Esophagus squamous epithelium (tissue), 5 donors: ENCODE measurements at places on chromosomes 2 and 18.

DNA sequence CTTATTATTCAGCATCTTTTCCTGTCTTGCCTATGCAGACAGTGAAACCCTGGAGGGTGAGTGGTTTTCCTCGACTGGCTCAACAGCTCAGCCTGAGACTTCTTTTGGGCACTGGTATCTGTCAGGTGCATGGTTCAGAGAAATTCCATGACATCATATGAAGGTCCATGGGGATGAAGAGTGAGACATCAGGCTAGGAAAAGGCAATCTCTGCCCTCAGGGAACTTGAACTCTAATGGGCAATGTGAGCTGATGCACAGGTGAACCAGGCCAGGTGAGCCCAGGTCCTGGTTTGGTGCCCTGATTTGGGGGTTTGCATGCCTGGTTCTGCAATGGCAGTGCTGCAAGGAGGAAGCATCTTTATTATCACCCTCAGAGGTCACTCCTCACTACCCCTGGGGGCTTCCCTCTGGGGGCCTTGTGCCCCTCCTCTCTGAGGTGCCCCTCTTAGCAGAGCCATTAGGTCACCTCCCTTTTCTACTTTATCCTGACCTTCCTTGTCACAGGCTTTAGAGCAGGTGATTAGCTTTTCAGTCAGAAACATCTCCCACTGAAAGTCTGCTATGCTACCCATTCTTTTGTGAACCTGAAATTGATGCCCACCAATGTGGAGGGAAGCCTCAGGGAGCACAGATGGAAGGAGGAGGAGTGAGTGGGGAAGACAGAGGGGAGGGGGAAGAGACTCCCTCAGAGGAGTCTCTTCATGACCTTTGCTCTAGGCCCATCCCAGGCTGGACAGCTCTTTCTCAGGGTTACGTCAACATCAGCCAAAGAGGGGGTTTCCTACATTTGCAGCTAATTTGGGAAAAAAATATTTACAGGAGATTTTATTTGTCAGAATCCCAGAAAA is 47.3 kb downstream of the MERTK start:
- no peaks in the 10 kb centered on the region for H3K36me3 ChIP-seq
- H3K4me1 ChIP-seq: peaks cover 26% of the 10 kb centered on the region
- no peaks in the 10 kb centered on the region for H3K27me3 ChIP-seq
- no peak for DNase-seq
- peak overlapping the region; percentile 73 for H3K27ac ChIP-seq
- no peak overlapping the region for H3K4me3 ChIP-seq

DNA sequence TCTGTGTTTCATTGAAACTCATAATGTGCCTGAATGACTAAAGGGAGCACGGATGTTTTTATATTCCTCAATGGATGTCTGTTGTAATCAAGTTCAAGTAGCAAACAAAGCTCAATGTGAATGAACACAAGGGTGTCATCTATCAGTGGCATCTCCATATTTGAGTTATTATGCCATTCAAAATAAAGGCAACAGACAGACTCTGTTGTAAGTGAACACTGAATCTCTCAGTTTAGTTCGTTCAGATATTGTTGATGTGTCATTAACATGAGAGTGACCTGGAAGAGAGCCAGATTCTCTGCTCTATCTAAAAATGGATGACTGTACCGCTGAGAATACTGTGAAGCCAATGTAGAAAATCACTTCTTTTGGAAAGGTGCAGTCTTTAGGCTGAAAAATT is 118.7 kb downstream of the NUP35 start:
- DNase-seq: no peak
- no peak overlapping the region for H3K27ac ChIP-seq
- no peaks in the 10 kb centered on the region for H3K36me3 ChIP-seq
- no peaks in the 10 kb centered on the region for H3K27me3 ChIP-seq

DNA sequence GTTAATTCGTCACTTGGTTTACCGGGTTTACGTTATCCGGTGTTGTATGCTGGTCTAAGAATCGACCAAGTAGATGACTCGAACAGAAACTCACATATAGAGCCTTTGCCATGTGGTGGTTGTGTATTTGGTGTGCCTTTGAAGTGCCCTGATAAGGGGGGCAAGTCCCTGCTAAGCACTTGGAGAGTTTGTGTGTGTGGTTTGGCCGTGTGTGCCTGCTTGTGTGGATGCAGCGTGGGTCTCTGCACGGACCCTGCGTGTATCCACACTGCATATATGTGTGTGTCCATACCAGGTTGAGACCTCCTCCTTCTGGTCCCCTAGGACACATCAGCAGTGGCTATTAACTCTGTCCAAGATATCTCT is 2.4 kb upstream of the CELF4 start:
- H3K4me1 ChIP-seq: peaks cover 33% of the 10 kb centered on the region
- H3K36me3 ChIP-seq: no peaks in the 10 kb centered on the region
- peaks cover 20% of the 10 kb centered on the region for H3K27me3 ChIP-seq
- no peak for DNase-seq
- H3K4me3 ChIP-seq: peak overlapping the region; percentile 54

DNA sequence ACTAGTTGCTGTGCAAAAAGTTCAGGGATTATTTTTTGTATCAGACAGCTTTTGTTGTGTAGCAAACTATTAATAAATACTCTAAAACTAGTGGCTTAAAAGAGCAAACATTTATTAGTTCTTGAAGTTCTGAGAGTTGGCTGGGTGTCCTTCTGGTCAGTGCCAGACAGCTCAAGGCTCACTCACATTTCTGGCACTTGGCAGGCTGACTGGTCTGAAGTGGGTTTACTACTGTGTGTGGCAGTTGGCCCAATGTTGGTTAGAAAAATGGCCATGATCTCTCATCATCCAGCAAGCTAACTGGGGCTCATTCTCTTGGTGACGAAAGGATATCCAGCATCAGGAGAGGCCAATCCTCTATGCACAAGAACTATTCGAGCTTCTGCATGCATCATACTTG is 71.4 kb upstream of the ZNF385B start:
- DNase-seq: no peak
- H3K27ac ChIP-seq: no peak overlapping the region
- no peaks in the 10 kb centered on the region for H3K4me1 ChIP-seq
- H3K36me3 ChIP-seq: no peaks in the 10 kb centered on the region

DNA sequence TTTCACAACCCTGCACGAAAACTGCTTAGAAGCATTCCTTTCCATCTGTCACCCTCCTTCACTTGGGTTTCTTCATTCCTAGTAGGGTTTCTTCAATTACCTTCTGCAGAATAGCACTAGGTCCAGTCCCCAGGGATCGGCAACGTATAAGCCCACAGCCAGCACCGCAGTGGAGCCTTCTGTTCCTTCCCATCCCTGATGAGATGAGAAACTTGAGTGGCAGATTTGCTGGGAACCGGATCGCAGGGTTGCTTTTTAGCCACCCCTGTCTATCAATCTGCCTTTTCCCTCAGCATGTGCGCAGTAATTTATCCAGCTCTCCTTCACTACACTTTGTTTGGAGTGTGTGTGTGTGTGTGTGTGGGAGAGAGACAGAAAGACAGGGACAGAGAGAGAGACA is 94.2 kb downstream of the CD8B2 start:
- H3K27me3 ChIP-seq: no peaks in the 10 kb centered on the region
- peaks cover 3% of the 10 kb centered on the region for H3K4me1 ChIP-seq
- no peaks in the 10 kb centered on the region for H3K36me3 ChIP-seq
- no peak overlapping the region for H3K27ac ChIP-seq
